ENCODE measurements at places on chromosomes 5 and 9. TPM values are rescaled to one million over a fixed set of nuclear protein-coding genes. Genes with fewer than 3 reads are reported as not detected.

CYSRT1 gene
- not detected for total RNA-seq

SYK gene
- total RNA-seq, result 0.53 TPM

GRCh38 chr5:91135475-91136248, 247.5 kb downstream of the ARRDC3 start:
- no peak for DNase-seq

GRCh38 chr5:98205691-98206461, 567.6 kb upstream of the RGMB start:
- no peak for DNase-seq

DNA sequence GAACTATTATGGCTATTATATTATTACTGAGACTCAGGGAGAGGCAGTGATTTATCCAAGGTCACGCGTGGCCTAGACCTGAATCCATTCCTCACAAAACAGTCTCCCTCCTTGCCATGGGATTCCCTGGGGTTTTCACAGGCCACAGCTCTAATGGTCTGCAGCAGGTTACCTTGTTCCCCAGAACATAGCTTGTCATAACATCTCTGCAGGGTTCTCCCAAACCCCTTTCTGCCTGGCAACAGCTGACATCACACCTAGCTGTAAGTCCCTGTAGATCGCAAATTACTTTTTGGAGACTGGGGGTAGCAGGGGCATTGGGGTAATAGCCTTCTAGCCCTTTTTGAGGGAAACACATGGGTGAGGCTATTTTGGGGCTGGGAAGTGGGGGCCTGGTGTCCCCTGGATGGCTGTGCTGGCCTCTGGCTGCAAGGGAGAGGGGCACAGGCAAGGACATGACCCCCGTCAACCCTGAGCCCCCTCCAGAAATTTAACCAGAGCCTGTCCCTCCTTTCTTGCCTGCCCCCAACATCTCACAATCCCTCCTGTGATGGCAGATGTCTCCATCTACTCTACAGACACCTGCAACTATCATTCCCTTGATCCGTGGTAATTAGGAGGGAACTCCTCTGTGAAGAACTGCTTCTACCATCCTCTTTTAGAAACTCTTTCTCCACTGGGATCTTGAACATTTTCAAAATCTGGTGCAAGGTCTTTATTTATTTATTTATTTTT, 1.3 kb downstream of the CD74 start:
- no peak for DNase-seq

DNA sequence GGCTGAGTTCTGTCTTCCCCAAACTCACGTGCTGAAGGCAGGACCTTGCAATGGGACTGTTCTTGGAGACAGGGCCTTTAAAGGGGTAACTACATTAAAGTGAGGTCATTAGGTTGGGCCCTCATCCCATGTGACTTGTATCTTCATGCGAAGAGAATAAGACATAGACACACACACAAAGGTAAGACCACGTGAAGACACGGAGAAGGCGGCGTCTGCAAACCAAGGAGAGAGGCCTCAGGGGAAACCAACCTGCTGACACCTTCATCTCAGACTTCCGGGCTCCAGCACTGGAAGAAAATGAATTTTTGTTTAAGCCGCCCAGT, 50.7 kb upstream of the KCNMB1 start:
- no peak for DNase-seq

DNA sequence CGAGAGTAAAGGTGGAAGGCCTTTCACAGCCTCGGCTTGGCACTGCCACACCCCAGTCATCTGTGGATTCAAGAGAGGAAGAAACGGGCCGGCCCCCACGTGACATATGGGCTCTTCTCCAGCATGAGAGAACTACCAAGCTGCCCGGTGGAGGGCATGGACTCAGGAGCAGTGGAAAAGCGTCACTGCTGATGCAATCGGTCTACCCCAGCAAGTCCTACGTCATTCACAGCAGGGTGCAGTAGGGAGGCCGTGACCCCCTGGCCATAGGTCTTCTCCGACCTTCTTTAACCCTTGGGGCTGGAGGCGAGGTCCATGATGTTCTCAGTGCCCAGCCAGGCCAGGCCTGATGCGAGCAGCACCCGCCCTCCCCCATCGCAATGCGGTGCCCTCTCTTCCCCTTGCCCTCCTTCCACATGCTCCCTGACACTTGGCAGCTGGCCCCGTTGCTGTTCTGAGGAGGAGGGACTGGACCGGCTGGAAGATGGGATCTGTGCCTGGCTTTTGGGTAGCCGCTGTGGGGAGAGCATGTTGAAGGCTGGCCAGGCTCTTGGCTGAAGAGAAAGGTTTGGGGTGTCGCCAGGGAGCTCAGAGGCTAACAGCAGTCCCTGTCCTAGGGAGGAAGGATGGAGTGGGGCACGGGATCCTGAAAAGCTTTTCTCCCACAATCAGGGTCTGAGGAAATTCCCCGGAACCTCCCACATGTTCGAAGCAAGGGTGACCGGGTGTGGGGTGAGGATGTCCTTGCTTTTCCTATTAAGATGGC, 89.8 kb downstream of the LIFR start:
- peak; percentile 99 for DNase-seq

DNA sequence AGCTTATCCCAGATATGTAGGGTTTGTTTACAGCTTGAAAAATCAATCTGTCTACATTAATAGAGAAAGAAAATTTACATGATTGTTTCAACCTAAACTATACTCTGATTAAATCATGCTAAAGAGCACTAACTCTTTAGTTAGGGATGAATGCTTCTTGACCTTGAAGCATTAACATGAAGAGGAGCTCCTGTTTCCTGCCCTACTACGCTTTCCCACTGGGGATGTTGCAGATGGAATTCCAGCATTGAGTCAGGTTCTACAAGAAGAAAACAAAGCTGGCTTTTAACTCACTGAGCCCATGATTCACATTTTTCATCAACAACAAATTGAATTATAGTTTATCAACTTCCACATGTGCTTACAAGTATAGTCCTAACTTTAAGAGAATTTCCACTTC, 471.3 kb downstream of the TMEM232 start:
- no peak for DNase-seq

DNA sequence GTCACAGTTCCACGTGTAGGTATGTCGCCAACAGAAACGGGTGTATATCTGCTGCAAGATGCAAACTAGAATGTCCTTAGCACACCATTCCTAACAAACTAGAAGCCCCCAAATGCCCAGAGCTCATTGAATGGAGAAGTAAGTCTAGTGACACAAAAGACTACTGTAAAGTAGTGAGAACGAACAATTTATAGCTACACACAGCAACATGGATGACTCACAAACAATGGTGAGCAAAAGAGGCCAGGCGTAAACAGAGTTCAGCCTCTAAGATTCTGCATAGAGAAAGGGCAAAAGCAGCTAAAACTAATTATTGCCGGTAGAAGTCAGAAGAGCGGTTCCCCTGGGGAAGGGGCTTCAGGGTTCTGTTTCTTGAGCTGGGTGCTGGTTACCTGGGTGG, 74.7 kb downstream of the AMBP start:
- DNase-seq, result peak; percentile 0
